Ascending aorta (tissue), 2 donors: ENCODE measurements at places on chromosomes 3 and 15.

GRCh38 chr3:190345027-190345821, 23.0 kb upstream of the CLDN1 start:
- H3K4me3 ChIP-seq, result no peak overlapping the region
- DNase-seq, result no peak
- H3K27me3 ChIP-seq, result no peaks in the 10 kb centered on the region
- no peaks in the 10 kb centered on the region for H3K36me3 ChIP-seq

GRCh38 chr15:50224606-50225005, 40.9 kb downstream of the HDC start:
- no peaks in the 10 kb centered on the region for H3K27me3 ChIP-seq
- no peak overlapping the region for H3K4me3 ChIP-seq
- no peak for DNase-seq
- H3K27ac ChIP-seq, result no peak overlapping the region
- H3K4me1 ChIP-seq, result no peaks in the 10 kb centered on the region

DNA sequence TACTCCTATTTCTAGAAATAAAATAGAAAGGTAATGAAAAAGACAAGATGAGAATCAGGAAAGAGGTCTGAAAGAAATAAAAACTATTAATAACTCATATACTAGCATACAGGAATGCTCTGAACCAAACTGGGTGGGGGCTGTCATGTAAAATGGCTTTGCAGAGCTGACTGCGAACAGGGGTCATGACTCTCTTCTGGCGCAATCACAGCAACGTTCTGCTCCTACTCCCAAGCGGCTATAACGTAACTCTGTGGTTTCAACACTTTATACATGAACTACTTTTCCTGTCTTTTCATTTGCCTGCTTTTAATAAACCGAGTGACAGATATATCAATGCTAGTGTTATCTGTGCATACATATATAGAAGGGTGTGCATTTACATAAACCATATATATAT, 116.7 kb downstream of the DLG1 start:
- no peak overlapping the region for H3K4me3 ChIP-seq
- H3K27ac ChIP-seq, result no peak overlapping the region
- DNase-seq, result peak; percentile 63
- H3K27me3 ChIP-seq, result no peaks in the 10 kb centered on the region
- no peaks in the 10 kb centered on the region for H3K4me1 ChIP-seq
- no peaks in the 10 kb centered on the region for H3K36me3 ChIP-seq

DNA sequence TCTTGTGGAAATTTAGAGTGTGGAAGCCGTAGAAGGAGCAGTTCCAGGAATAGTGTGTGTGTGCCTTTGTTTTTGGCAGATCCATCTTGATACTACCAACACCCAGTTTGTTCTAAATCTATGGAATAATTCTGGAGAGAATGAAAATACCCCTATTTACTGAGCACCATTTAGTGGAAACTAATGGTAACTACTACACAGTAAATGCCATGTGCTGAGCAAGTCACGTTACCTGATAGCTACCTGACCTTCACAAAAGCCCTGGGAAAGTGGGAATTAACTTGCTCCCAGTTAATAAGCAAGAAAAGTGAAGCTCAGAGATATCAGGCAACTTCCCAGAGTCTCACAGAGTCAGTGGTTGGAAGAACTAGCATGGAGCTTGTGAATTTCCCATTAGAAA, 137.7 kb downstream of the ARPP21 start:
- no peak overlapping the region for H3K27ac ChIP-seq
- H3K36me3 ChIP-seq, result no peaks in the 10 kb centered on the region
- H3K4me1 ChIP-seq, result no peaks in the 10 kb centered on the region
- no peaks in the 10 kb centered on the region for H3K27me3 ChIP-seq
- no peak for DNase-seq

- H3K36me3 ChIP-seq, result no peaks in the 10 kb centered on the region
- DNase-seq, result no peak
- no peaks in the 10 kb centered on the region for H3K4me1 ChIP-seq
- H3K4me3 ChIP-seq, result no peak overlapping the region
- no peaks in the 10 kb centered on the region for H3K27me3 ChIP-seq
- H3K27ac ChIP-seq, result no peak overlapping the region
Measured at GRCh38 chr3:82165266-82165665, 403.8 kb upstream of the GBE1 start.

GRCh38 chr3:24151594-24151993, 206.5 kb downstream of the NR1D2 start:
- H3K4me3 ChIP-seq, result no peak overlapping the region
- H3K36me3 ChIP-seq, result no peaks in the 10 kb centered on the region
- DNase-seq, result no peak
- H3K27ac ChIP-seq, result peak overlapping the region; percentile 76
- H3K4me1 ChIP-seq, result peaks cover 6% of the 10 kb centered on the region

GRCh38 chr3:195888311-195888761, 20.0 kb downstream of the TNK2 start:
- no peak overlapping the region for H3K4me3 ChIP-seq
- peaks cover 12% of the 10 kb centered on the region for H3K36me3 ChIP-seq
- no peak overlapping the region for H3K27ac ChIP-seq
- H3K27me3 ChIP-seq, result no peaks in the 10 kb centered on the region
- DNase-seq, result no peak
- peaks cover 26% of the 10 kb centered on the region for H3K4me1 ChIP-seq

DNA sequence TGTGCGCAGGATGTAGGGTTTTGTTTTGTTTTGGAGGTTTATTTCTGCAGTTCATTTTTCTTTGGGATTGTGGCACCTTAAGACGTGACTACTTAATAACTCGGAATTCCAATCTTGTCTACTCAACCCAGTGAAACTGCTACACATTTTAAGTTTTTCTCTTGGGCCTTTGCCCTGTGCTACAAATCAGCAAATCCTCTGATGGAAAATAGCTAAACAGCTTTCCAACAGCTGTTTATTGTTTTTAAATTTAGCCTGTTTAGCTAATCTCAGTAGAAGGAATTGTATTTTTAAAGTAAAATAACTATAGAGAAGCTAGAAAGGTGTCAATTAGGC, 48.4 kb downstream of the OPA1 start:
- H3K27ac ChIP-seq, result no peak overlapping the region
- DNase-seq, result no peak
- H3K4me3 ChIP-seq, result no peak overlapping the region
- H3K36me3 ChIP-seq, result peaks cover 68% of the 10 kb centered on the region
- no peaks in the 10 kb centered on the region for H3K27me3 ChIP-seq

DNA sequence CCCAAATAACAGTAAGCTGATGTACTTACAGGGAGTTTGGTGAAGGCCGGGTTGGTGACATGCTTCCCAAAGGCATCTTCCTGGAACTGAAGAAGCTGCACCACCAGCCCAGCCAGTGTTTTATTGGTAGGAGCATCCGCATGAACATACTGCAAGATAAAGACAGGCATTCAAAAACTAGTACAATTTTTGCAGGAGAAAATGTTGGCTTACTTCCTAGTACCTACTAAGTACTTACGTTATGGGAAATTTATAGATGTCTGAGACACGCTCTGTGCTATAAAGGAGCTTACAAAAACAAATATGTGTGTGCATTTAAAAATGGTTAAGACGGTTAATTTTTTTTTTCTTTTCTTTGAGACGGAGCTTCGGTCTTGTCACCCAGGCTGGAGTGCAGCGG, 8.9 kb downstream of the SMARCC1 start:
- H3K4me1 ChIP-seq, result no peaks in the 10 kb centered on the region
- H3K27ac ChIP-seq, result no peak overlapping the region
- H3K36me3 ChIP-seq, result peaks cover 26% of the 10 kb centered on the region
- DNase-seq, result no peak

DNA sequence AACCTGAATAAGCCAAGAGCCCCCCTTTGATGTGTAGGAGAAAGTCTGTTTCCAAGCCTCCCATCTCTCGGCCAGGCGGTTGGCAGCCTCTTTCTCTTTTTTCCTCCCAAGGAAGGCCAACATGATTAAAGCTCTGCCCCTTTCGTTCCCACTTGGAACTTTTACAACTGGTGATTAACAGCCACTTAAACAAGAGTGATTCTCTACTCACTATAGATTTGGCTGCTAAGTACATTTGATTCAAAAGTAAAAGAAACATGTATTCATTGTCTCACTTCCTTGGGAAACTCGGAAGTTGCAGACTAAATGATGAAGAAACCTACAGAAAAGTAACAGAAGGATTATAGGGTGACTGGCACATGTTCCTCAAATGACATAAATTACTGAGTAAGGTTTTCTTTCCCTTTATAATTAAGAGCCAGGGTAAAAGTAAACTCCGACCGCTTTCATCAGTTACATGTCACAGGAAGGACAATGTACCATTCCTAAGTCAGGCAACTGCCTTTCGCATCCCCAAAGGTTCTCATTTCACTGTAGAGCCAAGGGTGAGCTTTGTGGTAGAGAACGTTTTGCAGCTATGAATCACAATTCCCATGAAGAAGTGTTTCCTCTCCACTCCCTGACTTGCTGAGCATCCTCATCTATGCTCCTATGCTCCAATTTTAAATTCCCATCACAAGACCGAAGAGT, 72.7 kb downstream of the MB21D2 start:
- DNase-seq, result no peak
- no peaks in the 10 kb centered on the region for H3K4me1 ChIP-seq
- no peaks in the 10 kb centered on the region for H3K27me3 ChIP-seq
- H3K4me3 ChIP-seq, result no peak overlapping the region
- H3K27ac ChIP-seq, result no peak overlapping the region

DNA sequence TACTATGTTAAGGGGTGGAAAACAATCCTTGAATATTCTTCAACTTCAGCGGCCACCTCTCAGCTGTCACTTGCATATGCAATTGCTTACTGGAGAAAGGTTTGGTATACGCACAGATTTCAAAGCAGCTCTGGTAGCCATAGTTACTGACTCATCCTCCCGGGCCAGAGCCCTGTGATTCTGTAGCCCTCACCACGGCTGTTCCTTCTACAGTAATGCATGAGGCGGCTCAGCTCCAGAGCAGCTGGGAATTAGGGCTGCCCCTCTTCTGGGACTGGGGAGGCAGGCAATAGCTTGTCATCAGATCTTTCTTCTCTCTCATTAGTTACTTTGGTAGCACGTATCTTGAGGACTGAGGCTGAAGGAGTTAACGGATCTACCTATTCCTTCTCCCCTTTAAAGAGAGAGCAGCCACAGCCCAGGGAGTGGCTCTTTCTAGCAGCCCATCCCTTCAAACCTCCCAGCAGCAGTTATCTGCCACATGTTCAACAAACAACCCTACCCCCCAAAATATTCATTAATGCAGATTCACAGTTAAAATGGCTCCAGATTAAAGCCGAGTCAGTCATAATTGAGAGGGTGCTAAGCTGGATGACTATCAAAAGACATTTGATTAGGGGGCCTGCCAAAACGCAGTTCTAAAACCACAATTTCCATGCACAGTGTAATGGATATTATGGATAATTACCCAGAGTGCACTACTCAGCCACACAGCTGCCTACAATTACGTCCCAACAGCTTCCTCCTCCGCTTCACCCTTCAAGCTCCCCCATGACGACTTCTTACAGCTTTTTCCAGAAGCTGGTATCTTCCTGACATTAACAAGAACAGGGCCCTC, 54.7 kb downstream of the ETV5 start:
- peaks cover 22% of the 10 kb centered on the region for H3K36me3 ChIP-seq
- H3K4me3 ChIP-seq, result no peak overlapping the region
- no peaks in the 10 kb centered on the region for H3K4me1 ChIP-seq
- no peak overlapping the region for H3K27ac ChIP-seq

DNA sequence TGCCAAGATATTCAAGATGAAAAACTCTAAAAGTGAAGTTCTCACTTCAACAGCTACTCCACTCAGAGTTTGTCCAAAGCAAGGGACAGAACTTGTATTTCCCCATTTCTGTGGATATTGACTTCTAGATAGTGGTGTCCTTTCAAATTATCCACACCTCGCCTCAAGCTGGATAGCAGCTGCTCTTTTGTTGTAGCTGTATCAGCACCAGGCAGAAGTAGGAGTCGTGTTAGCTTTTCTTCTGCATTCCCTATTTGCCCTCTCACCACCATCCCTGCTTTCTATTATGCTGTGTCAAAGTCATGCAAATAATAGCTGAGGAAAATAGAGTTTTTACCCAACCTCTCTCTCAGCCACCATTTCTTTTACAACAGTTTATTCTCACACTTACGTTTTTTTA, 303.8 kb downstream of the EPHA3 start:
- no peak for DNase-seq
- no peak overlapping the region for H3K4me3 ChIP-seq
- no peaks in the 10 kb centered on the region for H3K27me3 ChIP-seq
- H3K4me1 ChIP-seq, result no peaks in the 10 kb centered on the region
- H3K36me3 ChIP-seq, result no peaks in the 10 kb centered on the region

- DNase-seq, result no peak
- H3K4me1 ChIP-seq, result no peaks in the 10 kb centered on the region
- H3K27ac ChIP-seq, result no peak overlapping the region
- H3K27me3 ChIP-seq, result no peaks in the 10 kb centered on the region
- no peaks in the 10 kb centered on the region for H3K36me3 ChIP-seq
- no peak overlapping the region for H3K4me3 ChIP-seq
Measured at GRCh38 chr3:178238179-178238578, 298.1 kb upstream of the KCNMB2 start.

GRCh38 chr3:23590424-23591273, 215.1 kb upstream of the UBE2E1 start:
- no peak overlapping the region for H3K27ac ChIP-seq
- DNase-seq, result no peak
- H3K27me3 ChIP-seq, result no peaks in the 10 kb centered on the region
- H3K4me3 ChIP-seq, result no peak overlapping the region
- H3K4me1 ChIP-seq, result no peaks in the 10 kb centered on the region

DNA sequence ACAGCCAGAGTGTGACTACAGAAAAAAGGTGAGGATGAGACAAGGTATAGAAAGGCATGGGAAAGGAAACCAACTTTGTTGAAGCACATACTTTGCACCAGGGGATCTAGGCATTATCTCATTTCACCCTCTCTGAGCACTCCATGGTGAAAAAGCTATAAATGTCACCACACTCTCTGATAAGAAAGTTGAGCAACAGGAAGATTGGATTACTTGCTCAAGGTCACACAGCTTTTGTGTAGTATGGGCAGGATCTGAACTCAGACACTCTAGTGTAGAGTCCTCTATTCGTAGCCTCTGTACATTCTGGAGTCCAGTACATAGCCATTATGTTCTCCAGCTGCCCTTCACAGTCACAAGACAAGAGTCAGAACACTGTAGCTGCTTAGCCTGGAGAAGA, 163.4 kb upstream of the SEMA6D start:
- DNase-seq, result no peak
- no peaks in the 10 kb centered on the region for H3K36me3 ChIP-seq
- no peak overlapping the region for H3K27ac ChIP-seq
- H3K27me3 ChIP-seq, result no peaks in the 10 kb centered on the region

DNA sequence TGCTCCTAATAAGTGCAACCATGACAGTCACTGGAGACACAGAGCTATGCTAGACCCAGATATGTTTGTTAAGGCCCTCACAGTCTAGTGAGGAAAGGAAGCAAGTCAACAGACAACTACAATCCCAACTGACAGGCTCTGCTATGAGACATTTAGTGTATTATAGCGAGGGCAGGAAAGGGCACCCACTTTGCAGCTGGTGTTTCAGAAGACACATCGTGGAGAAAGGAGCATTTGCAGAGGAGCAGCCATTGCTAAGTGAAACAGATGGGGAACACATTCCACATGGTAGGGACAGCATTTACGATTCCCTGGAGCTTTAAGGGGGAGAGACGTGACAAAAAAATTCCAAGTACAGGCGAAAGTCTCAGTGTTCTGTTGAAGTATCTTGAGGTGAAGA, 685.6 kb downstream of the AGBL1 start:
- no peak for DNase-seq
- H3K27ac ChIP-seq, result no peak overlapping the region
- no peak overlapping the region for H3K4me3 ChIP-seq
